ENCODE measurements at places on chromosomes 13 and 19.

GRCh38 chr19:21699197-21699596, 68.2 kb downstream of the ZNF100 start:
- DNase-seq: no peak

DNA sequence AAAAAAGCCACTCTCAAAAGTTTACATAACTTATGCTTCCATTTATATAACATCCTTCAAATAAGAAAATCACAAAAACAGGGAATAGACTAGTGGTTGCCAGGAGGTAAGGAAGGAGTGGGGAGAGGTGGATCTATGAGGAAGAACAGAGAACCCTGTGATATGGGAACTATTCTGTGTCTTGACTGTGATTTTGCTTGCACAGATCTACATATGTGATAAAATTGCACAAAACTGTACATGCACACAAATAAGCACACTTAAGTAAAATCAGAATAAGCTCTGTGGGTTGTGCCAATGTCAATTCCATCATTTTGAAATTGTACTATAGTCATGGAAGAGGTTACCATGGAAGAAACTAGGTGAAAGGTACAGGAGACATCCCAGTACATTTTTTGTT, 121.6 kb upstream of the SGCG start:
- no peak for DNase-seq

DNA sequence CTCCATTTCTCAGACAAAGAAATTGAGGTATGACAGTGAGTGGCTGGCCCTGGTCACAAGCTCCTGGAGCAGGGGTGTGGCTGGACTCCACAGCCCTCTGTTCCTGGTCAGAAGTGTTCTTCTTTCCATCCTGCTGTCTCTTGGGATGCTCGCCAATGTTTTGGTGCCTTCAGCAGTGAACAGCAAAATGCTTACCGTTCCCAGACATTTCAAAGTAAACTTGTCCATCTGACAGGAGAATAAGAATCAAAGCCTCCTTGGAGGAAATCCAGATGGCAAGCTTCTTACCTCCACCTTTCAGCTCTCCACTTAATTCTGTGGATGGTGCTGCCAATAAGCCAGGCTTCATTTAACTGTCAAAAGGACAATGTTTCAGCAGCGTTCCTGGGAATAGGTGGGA, 954.1 kb downstream of the UQCRFS1 start:
- no peak for DNase-seq

- DNase-seq: no peak
These were observed 4.4 kb upstream of the NFIX start for GRCh38 chr19:12990853-12991252.

DNA sequence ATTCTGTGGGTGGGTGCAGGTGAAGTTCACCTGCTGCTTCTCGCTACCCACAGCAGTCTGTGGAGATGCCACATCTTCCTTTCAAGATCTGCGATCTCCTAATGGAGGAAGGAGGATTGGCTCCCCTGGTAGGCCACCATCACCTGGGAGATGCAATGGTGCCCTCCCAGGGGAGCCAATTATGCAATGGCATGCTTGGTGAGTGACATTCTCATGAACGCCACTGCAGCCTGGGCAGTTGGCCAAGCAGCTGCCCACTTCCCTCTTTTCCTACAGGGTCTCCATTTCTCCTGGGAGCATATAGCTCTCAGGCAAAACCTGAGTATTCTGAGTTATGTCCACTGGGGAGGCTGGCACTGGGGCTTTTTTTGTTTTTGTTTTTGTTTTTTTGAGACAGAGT, 83.5 kb upstream of the KCTD15 start:
- no peak for DNase-seq

DNA sequence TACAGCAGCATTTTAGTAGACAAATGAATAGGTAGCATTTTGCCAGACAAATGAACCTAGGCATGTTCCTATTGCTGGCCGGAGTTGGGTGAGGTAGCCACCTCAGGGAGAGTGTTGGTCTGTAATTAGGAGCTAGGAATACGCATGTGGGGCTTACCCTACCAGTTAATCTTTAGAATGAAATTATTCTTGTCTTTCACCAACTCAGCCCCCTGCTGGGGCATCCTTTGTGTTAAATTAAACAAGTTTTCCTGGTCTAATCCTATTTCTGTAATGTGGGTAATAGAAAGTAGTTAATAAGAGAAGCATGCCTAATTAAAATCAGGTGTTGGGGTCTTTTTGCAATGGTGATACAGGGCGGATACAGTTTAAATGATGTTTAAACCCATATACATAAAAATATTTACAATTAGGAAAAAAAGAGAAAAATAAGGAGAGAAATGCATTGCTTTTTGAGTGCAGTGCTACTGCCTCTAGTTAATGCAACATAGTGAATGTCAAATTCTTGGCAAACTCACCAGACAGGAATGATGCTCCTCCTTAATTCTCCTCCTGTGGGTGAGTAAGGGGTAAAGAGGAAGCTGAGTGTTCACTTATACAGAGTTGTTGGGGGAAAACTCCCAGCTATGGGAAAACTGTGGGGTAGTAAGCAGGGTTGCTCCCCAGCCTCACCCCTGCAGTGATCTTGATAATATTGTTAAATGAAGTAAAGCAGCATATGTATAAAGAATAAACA, 276.4 kb upstream of the EDNRB start:
- no peak for DNase-seq

GRCh38 chr19:51147663-51148062, 5.6 kb downstream of the SIGLEC7 start:
- no peak for DNase-seq

DNA sequence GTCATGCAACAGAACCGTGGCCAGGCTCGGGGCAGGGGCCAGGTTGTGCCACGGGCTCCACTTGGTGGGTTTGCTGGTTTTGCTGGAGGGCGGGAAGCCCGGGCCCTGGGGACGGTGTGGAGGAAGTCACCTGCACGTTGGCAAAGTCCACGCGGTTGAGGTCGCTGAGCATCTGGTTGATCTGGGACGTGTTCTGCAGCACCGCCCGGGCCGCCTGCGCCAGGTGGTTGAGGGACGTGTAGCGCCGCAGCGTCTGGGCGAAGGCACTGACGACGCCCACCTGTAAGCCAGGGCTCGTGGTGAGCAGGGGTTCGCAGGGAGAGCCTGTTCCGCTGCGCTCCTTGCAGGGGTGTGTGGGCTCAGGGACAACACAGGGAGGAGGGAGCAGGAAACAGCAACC, 24.7 kb upstream of the RANBP3 start:
- no peak for DNase-seq

DNA sequence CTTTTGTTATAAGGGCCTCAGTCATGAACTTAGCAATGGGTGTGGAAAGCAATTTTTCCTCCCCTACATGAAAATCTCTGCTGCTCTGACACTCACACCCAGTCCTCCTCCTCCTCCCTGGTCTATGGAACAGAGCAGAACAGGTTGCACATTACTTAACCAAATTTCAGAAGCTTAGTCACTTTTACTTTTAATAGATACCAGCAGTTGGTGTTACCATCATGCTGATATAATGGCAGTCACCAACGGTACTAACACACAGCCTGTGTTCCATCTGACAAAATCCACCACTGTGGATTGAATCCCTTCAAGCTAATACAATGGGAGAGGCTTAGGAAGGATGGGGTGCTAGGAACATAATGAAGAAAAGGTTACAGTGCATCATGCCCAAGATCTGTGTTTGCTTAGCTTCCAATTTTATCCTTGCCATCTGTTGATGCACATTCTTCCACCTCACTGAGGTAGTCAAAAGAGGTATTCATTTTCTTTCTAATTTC, 9.8 kb downstream of the TPT1 start:
- DNase-seq: no peak

GRCh38 chr13:56886398-56886797, 254.3 kb upstream of the PRR20A start:
- DNase-seq: no peak

DNA sequence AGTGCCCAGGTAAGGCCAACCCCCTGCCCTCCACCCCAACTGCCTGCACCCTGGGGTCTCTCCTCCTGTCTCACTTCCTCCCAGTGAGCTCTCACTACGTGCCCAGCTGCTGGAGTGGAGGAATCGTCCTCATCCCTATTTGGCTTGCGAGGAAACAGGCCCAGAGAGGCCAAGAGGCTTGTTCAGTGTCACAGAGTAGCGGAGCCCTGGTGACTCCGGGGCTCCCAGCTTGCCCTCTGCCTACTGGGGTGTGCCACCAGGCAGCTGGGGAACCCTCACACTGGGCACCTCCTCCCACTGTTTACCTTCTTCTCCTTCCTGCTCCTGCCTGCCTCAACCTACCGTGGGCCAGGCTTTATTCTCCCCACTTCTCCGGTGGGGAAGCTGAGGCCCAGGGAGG, 5.6 kb downstream of the TMED1 start:
- DNase-seq: no peak

GRCh38 chr19:2207991-2208860, 27.9 kb downstream of the PLEKHJ1 start:
- peak; percentile 74 for DNase-seq

DNA sequence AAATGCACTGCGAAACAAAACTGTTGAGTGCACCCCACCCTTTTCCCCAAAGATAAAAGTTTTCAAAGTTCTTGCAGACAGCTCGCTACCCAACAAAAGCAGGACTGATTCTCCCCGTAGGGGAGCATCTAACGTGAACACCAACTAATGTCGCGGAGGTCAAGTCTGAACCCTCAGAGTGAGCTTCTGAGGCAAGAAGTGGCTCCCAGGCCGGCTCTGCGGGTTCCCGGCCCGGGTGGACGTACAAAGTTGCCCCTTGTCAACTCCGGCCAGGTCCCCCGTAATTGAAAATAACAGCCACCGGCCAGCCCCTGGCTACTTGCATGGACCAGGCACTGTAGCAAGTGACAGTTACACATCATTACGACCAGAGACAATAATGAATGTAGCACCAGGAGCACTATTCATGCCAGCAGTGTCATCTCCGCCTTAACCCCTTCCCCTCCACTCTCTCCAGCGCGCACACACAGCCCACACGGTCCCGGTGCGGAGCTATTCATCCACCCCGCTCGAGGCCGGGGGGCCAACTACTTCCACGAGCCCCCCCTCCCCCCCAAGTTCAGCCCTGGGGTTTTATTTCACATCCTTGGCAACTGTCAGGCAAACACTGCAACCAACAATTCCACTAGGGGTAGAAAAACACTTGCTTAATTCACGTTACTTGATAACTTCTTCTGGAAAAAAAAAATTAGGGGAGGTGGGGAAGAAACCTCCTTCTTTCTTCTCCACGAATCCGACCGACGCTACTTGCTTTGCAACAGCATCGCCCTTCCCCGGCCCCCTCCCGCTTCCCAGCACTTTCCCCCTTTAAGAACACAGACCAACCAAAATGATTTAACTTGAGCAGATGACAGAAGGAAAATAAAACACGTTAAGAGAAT, 1.2 kb downstream of the KLF12 start:
- DNase-seq: peak; percentile 47

GRCh38 chr19:43997631-43998290, 5.0 kb upstream of the ZNF230 start:
- DNase-seq: no peak

DNA sequence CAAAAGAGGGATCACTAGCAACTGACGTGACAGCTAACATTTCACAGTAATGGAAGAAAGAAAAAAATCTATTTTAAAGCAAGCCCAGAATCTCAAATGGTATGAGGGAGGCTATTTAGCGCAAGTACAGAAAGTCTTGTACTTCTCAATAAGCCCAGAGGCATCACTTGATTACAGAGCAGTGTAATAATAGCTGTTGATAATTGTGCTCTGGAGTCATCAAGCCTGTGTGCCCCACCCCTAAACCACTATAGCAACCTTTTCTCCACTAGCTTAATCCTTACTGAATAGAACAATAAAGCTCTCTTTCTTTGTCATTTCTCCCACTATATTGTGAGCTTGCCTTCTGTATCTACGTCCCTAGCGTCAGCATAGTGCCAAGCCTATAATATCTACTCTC, 56.6 kb downstream of the FREM2 start:
- no peak for DNase-seq

DNA sequence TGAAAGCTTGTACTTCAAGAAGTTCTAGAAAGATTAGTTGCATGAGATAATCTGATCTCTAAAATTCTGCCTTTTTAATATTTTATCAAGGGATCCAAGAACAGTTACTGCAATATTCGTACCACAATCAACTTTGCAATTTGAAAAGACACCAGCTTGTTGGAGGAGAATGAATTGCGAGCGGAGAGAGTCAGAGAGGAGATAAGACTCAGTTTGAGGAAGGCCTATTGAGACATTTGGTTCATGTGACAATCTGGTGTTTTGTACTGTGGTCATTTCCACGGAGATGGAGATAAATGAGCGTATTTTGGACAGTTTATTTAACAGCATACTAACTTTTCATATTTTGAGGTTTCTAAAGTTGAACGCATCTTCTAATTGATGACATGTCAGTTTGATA, 1276.0 kb downstream of the EFNB2 start:
- DNase-seq: no peak
